ENCODE measurements at places on chromosomes 2 and 18.

- DNase-seq: no peak
Observed at GRCh38 chr18:44924785-44925499, 244.3 kb downstream of the SETBP1 start.

GRCh38 chr2:29848566-29849310 is 72.6 kb downstream of the ALK start:
- no peak for DNase-seq

DNA sequence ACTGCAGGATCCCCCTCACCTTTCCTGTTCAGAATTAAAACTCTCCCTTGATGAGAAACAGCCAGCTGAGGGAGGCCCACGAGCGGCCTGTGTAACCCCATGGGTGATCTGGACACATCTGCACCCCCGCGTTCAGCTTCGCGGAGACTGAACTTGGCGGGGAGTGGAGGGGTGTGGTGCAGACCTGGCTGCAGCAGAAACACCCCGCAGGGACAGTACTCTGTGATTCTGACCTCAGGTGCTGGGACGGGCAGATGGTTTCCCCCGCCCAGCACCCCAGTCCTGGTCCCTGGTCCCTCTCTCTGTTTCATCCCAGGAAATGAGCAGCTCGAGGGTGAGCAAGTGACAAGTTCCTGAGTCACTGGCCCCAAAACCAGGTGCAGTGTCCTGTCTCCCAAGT is 41.2 kb downstream of the GBX2 start:
- no peak for DNase-seq

- DNase-seq: no peak
Observed at GRCh38 chr2:160036736-160037135, 25.7 kb downstream of the PLA2R1 start.

DNA sequence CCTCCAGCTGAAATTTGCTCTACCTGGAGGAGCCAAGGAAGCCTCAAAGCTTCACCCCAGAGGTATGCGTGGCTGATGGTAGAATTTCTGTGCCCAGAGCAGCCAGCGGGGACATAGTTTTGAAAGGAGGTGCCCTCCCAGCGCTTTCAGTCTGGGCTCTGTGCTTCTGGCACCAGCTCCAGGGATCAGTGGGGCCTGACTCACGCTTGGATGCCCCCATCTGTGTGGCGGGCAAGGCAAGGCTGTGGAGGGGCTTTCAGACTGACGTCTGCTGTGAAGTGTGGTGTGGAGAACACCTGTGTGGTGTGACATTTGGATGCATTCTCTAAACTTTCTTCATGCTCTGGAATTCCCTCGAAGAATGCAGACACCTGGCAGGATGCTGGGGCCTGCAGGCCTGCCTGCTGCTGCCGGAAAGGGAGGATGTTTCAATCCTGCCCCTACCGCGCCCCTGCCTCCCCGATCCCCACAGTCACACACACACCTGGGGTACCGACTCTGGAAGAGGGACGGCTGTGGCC is 84.1 kb downstream of the CTIF start:
- peak; percentile 78 for DNase-seq

DNA sequence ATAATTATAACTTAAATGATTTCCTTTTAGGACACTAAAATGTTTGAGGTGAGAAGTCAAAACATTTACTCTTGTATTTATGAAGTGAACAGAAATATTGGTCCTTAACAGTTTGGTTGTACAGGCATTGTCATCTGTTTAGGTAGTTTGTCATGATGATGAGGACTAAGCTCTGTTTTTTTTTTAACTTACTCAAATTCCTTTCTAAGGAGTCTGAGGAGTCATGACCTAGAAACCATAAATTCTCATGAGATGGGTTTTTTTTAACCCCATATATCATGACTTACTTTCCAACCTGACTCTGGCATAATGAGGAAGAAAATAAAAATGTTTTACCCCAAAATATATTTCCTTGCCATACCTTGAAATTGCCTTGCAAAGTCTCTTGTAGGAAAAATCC is 1176.2 kb downstream of the SUCLG1 start:
- no peak for DNase-seq

GRCh38 chr18:59646228-59646962 is 50.8 kb downstream of the CCBE1 start:
- DNase-seq: no peak

DNA sequence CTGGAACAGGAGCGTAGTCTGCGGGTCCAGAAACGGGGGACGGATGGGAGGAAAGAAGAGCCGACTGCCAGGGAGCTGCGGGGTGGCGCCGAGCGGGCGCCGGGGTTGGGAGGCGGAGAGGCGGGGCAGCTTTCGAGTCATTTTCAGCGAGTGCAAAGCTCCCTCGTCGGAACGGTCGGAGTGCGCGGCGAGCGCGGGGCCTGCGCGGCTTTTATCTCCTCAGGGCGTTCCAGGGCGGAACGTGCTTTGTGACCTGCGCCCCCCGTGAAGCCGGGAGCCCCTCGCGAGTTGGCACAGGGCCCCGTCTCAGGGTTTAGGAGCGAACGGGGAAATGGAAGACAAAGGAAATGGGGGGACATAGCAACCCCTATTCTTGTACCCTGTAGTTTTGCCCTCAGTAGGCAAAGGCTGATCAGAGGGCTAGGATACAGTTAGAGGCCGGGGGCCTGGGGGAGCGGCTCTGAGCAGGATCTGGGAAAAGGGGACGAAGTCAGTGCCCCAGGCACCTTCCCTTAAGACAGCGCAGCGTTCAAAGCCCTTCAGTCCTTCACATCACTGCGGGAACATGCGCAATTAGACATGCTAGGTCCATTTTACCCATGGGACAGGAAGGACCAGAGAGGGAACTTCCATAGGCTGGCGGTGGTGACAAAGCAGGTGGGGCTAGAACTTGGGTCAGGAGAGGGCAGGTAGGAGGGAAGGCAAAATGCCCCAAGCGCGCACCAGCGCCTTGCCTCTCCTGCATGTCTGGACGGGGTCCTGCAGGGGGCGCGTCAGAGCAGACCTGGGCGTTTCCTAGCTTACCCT is 60.1 kb upstream of the IL1RL1 start:
- DNase-seq: peak; percentile 60

- DNase-seq: no peak
Observed at GRCh38 chr2:59957504-59957903, 596.0 kb downstream of the BCL11A start.

DNA sequence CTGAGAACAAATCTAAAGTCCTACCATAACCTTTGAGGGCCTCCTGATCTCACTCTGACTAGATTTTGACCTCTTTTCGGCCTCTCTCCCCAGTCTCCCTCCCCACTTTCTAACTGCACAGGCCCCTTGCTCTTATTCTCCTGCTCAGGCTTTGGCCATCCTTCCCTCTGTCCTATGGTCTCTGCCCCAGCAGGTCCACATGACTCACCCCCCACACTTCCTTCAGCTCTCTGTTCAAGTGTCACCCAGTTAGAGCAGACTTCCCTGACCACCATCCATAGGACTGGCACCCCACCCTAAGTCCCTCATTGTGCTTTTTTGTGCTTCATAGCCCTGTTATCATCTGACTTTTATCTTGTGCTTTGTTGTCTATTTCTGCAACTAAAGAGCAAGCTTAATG is 41.2 kb upstream of the NT5C1B start:
- DNase-seq: no peak

DNA sequence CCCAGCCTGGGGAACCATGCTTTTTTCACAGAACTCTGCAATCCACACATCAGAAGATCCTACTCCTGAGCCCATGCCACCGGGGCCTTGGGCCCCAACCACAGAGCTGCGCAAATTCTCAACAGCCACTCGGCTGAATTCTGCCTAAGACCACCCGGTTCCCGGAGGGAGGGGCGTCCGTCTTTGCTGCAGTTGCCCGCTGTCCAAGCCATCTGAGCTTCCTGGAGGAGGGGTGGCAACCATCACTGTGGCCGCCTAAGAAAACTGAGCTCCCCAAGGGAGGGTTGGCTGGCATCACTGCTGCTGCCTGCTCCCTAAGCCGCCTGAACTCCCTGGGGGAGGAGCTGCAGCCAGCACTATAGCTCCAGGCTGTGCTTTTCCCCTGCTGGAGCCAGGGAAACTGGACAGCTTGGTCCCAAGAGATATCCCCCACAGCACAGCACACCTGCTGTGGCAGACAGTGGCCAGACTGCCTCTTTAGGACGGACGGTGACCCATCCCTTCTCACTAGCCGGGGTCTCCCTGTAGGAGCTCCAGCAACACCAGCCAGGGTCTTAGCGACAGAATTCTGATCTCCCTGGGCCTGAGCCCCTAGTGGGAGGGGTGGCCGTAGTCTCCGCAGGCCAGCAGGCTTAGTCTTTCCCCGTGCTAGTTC is 1411.6 kb upstream of the CDH2 start:
- no peak for DNase-seq

GRCh38 chr18:40413160-40413559 is 1541.9 kb upstream of the PIK3C3 start:
- DNase-seq: peak; percentile 32

GRCh38 chr18:76824754-76825153 is 2.4 kb downstream of the ZNF236 start:
- no peak for DNase-seq
